ENCODE measurements at places on chromosomes 2 and 18.

DNA sequence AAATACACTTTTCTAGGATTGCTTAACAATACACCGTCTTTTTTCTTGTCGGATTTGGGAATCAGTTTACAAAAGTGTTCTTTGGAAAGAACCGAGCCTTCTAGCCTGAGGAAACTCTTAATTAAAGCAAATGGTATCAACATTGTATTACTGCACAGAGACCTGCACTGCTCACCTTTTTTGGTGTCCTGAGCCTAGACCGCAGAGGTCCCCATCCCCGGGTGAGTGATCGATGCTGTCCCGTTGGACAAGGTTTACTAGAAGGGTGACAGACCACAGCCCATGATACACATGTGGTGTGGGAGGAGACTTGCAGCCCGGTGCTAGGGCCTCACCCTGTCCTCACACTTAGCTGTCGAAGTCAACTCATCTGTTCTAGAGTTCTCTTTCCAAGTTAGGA is 55.3 kb downstream of the TSHZ1 start:
- DNase-seq: no peak

GRCh38 chr2:84217456-84217855 is 241.6 kb downstream of the SUCLG1 start:
- DNase-seq: no peak

GRCh38 chr2:201237486-201238123 is 22.7 kb upstream of the CASP8 start:
- DNase-seq: no peak

DNA sequence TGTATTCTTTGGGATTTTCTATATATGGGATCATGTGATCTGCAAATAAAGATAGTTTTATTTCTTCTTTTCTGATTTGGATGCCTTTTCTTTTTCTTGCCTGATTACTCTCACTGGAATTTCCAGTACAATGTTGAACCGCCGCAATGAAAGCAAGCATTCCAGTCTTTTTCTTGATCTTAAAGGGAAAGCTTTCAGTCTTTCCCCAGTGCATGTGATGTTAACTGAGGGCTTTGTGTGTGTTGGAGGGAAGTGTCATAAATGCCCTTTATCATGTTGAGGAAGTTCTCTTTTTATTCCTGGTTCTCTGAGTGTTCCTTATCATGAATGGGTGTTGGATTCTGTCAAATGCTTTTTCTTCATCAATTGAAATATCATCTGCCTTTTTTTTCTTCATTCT is 16.9 kb upstream of the CYBRD1 start:
- no peak for DNase-seq

DNA sequence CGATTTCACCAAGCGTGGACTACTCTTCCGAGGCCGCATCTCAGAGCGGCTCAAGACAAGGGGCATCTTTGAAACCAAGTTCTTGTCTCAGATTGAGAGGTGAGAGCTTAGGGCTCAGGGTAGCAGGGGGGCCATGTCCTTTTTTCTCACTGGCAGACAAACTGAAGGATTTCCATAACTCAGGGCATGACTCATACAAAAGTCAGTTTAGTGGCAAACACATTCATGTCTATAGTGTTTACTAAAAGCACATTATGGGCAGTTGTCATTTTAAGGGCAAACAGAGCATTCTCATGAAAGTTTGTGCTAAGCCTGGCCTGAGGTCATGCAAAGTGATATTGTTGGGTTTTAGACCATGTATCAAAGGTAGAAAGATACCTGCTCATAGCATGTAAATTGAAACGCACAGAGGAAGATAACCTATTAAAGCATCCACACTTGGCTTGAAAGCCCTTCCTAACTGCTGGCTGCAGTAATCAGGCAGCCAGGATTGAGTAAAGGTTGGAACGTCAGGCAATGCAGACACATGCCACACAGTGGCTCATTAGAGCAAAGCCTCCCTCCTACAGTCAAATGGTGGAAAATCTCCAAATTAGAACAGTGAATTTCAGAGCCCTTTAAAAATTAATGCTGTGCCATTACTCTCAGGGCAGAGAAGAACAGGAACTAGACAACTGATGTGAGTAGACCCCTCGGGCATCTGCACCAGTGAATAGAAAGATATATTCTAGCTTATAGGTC is 54.2 kb downstream of the HK2 start:
- DNase-seq: no peak

- DNase-seq: no peak
These were observed 46.6 kb downstream of the SMAD2 start for GRCh38 chr18:47883771-47884413.

DNA sequence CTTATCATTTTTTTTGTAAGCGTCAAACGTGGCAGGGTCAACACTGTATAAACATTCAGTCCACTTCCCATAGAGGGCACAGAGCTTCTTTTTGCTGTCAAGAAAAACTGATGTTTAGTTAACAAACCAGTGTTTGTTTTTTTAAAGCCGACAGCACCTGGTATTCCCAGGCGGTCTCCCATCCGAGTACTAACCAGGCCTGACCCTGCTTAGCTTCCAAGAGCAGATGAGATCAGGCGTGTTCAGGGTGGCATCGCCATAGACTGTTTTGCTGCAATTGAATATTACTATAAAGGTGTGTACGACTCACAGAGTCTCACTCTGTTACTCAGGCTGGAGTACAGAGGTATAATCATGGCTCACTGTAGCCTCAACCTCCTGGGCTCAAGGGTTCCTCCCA is 31.5 kb downstream of the CABYR start:
- DNase-seq: no peak

All from CD8-positive, alpha-beta memory T cell (primary cell).